PC-3 (cell line): ENCODE measurements at places on chromosomes 2 and 18. TPM values are rescaled to one million over a fixed set of nuclear protein-coding genes. Genes with fewer than 3 reads are reported as not detected.

CDH19 gene
- 0.11 TPM in 1 of 2 replicates, not detected in the other for total RNA-seq

MBD1 gene
- 30.2 and 42.6 TPM in 2 replicates for total RNA-seq

TUBA4B gene
- total RNA-seq = not detected in 2 replicates

POLR1B gene
- total RNA-seq = 31.6 and 31.7 TPM in 2 replicates

SCN3A gene
- total RNA-seq = 0.07 and 0.12 TPM in 2 replicates

PPP1R1C gene
- total RNA-seq = 1.4 and 1.5 TPM in 2 replicates

HTRA2 gene
- 71.8 and 77.5 TPM in 2 replicates for total RNA-seq

DNA sequence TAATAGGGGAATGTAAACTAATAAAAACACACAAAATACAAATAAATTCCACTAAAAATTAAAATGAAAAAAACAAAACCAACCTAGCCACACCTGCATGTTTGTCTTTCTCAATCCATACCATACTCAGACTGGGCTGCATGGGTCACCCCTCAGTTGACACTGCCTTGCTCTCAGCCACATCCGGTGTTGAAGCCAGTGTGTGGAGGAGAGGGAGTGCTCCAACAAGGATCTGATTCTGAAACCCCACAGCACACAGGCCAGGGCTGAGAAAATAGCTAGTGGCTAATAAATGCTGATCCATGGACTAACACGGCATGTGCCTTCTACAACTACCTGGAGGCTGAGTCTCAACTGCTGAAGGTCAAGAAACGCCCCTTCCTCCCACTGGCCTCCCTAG is 13.7 kb downstream of the RND3 start:
- peak overlapping the region; percentile 53 for H3K27ac ChIP-seq
- H3K4me1 ChIP-seq = peaks cover 85% of the 10 kb centered on the region
- H3K36me3 ChIP-seq = peaks cover 91% of the 10 kb centered on the region
- DNase-seq = peak; percentile 33
- H3K27me3 ChIP-seq = no peaks in the 10 kb centered on the region

DNA sequence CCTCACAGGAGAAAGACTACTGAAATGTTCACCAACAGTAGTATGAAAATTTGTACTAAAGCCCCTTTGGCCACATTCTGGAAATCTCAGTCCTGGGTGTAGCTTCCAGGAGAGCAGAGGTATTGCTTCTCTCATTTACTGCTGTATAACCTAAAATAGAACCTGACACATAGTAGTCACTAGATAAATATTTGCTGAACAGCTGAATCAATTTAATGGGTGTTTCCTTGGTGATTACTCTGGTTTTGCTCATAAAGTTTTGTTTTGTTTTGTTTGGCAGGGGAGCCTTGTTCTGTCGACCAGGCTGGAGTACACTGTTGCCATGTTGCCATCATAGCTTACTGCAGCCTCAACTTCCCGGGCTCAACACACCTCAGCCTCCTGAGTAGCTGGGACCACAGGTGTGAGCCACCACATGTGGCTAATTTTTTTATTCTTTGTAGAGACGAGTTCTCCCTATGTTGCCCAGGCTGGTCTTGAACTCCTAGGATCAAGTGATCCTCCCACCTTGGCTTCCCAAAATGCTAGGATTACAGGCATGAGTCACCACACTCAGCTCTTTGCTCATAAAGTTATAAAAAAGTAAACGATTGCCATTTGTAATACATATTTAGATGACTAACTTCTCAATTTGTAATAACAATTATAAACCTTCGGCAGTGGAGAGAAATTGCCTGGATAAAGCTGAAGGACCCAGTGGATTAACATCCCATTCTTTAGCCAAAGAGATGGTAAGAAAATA is 11.5 kb upstream of the PARD3B start:
- peak overlapping the region; percentile 82 for H3K27ac ChIP-seq
- H3K36me3 ChIP-seq = no peaks in the 10 kb centered on the region
- no peaks in the 10 kb centered on the region for H3K27me3 ChIP-seq
- H3K4me3 ChIP-seq = peak overlapping the region; percentile 31; the same call in 1 of the 2 replicates
- H3K4me1 ChIP-seq = peaks cover 31% of the 10 kb centered on the region
- DNase-seq = peak; percentile 95

DNA sequence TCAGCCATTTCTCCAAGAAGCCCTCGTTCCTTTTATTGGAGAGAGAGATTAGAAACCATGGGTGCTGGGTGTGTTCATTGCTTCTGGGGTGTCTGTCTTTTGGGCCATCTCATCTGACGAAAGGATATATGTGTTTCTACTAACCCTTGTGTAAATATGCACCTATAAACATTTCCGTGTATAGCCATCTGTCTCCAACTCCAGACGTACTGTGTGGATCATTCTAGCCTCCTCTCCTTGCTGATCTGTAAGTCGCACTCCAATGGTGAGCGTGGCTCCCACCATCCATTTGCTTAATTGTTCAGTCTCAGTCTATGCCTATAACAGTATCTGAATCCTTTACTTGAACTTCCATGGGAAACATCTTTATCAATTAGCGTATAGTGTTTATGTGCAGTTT is 1.8 kb downstream of the RBFA start:
- no peak overlapping the region for H3K27ac ChIP-seq
- H3K4me3 ChIP-seq = peak overlapping the region; percentile 97
- peaks cover 14% of the 10 kb centered on the region; the same call in 1 of the 2 replicates for H3K4me1 ChIP-seq
- H3K27me3 ChIP-seq = no peaks in the 10 kb centered on the region
- DNase-seq = no peak
- peaks cover 13% of the 10 kb centered on the region; the same call in 1 of the 2 replicates for H3K36me3 ChIP-seq

DNA sequence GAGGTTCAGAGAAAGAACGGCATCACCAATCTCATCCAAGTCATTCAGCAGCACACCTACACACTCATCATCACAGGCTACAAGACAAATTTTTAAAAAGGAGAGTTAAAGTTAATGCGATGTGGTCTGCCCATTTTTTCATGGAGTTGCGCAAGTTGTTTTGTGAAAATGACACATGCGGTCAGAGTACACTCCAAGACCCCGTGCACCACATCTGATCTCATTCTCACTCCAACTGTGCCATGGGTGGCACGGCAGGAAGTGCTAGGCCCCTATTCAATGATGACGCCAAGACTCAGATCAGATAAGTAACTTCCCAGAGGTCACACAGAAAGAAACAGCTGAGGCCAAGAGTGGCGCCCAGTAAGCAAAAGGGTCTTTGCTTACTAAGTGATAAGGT is 119.8 kb downstream of the LAMA1 start:
- H3K4me3 ChIP-seq = no peak overlapping the region
- H3K36me3 ChIP-seq = no peaks in the 10 kb centered on the region
- no peaks in the 10 kb centered on the region; the same call in 1 of the 2 replicates for H3K4me1 ChIP-seq
- DNase-seq = peak; percentile 7
- H3K27ac ChIP-seq = no peak overlapping the region

DNA sequence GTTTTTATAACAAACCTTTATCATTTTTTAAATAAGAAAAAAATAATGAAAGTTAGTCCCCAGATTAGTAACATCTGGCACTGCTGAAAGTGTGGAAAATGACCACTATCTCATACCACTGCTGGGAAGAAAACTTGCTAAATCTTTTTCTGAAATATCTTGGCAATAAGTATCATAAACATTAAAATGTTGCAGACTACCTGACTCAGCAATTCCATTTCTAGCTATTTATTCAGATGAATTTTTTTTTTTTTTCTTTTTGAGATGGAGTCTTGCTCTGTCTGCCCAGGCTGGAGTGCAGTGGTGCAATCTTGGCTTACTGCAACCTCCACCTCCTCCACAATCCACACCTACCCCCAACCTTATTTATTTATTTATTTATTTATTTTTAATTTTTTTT is 35.3 kb upstream of the SOS1 start:
- no peak for DNase-seq
- peaks cover 14% of the 10 kb centered on the region for H3K4me1 ChIP-seq
- H3K27me3 ChIP-seq = no peaks in the 10 kb centered on the region
- no peak overlapping the region for H3K27ac ChIP-seq
- no peaks in the 10 kb centered on the region for H3K36me3 ChIP-seq

DNA sequence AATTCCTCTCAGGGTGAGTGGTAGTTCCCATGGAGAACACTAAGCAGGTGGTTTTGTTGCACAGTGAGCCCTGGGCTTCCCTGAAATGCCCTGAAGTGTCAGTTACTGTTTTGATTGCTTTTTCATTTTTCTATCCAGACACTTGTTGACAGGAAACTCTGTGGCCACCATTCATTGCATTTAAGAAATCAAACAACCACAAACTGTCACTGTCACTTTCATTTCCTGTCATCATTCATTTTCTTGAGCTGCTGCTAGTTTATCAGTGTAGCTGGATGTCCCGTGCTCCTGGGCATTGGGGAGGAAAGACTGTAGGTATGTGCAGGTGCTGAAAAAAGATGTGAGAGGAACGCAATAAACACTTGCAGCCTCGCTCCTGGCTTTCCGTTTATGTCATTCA is 891.6 kb upstream of the ZEB2 start:
- no peaks in the 10 kb centered on the region for H3K36me3 ChIP-seq
- H3K27ac ChIP-seq = no peak overlapping the region
- no peak for DNase-seq
- H3K4me1 ChIP-seq = no peaks in the 10 kb centered on the region

GRCh38 chr2:70569559-70569958 is 15.9 kb upstream of the TGFA start:
- H3K27ac ChIP-seq = no peak overlapping the region
- H3K4me3 ChIP-seq = no peak overlapping the region
- H3K27me3 ChIP-seq = no peaks in the 10 kb centered on the region
- H3K36me3 ChIP-seq = no peaks in the 10 kb centered on the region
- peaks cover 8% of the 10 kb centered on the region; the same call in 1 of the 2 replicates for H3K4me1 ChIP-seq

- H3K4me3 ChIP-seq = no peak overlapping the region
- no peaks in the 10 kb centered on the region; the same call in 1 of the 2 replicates for H3K27me3 ChIP-seq
- no peak for DNase-seq
- H3K36me3 ChIP-seq = no peaks in the 10 kb centered on the region
- no peaks in the 10 kb centered on the region for H3K4me1 ChIP-seq
These were observed 390.4 kb downstream of the SOX11 start for GRCh38 chr2:6082625-6083018.

DNA sequence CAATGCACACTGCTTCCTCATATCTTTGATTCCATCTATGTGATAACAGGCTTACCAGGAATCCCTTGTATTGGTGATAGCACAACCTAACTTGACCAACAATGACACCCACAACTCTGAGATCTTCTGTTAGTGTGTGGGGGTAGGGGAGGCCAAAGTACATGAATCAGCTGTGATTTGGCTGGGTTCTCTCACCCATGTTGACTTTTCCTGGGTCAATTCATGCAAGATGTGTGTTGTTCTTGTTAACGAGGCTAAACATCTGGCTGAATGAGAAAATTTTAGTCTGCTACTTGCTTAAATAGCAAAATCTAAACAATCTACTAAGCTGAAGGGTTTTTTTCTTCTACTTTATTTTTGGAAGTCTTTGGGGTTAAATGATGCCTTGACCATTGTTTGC is 341.2 kb upstream of the SLC14A2 start:
- no peaks in the 10 kb centered on the region for H3K27me3 ChIP-seq
- no peaks in the 10 kb centered on the region; the same call in 1 of the 2 replicates for H3K36me3 ChIP-seq
- no peak overlapping the region for H3K27ac ChIP-seq
- no peak for DNase-seq

DNA sequence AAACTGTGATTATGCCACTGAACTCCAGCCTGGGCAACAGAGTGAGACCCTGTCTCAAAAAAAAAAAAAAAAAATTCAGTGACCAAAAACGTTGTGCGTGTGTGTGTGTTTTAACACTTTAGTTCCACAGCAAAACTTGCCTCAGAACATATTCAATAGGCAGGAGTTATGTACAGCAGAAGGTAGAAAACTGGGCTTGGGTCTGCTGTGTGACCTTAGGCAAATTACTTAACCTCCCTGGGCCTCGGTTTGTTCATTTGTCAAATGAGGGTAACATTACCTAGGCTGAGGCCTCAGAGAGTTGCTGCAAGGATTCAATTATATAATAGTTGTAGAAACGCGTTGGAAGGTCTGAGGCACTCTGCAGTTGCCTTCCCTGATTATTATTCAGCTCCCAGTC is 10.3 kb upstream of the SCG2 start:
- DNase-seq = no peak
- no peaks in the 10 kb centered on the region for H3K27me3 ChIP-seq
- H3K27ac ChIP-seq = peak overlapping the region; percentile 60
- peaks cover 10% of the 10 kb centered on the region for H3K4me1 ChIP-seq
- peak overlapping the region; percentile 63 for H3K4me3 ChIP-seq
- no peaks in the 10 kb centered on the region for H3K36me3 ChIP-seq
